ENCODE measurements at places on chromosomes 4 and X.

DNA sequence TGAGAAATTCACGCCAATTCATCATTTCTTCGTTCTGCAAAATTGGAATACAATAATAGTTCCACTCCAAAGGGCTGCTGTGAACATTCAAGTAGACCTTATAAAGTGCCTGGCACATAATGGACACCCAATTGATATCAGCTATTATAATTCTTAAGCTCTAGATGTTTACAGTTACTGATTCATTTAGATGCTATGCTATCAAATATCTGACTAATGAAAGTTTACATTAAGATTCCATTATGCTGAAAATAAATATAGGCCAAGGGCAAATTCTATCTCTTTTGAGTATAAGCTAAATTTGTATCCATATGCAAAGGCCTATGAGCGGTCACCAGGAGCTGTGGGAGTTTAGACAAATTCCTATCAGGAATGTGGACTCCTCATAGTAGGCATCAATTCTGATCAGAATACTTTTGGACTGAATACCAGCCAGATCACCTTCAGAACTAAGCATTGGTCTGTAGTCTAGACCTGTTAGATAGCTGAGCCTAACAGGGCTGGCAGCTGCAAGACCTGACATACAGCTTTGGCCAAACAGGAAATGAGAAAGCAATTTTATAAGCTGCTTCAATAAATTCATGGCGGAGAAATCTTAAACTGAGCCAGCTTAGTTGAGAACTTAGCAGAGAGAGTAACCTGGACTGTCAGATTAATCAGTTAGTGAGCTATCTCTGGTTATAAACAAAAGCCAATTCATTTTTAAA is 384.3 kb upstream of the ACTRT1 start:
- DNase-seq = no peak

DNA sequence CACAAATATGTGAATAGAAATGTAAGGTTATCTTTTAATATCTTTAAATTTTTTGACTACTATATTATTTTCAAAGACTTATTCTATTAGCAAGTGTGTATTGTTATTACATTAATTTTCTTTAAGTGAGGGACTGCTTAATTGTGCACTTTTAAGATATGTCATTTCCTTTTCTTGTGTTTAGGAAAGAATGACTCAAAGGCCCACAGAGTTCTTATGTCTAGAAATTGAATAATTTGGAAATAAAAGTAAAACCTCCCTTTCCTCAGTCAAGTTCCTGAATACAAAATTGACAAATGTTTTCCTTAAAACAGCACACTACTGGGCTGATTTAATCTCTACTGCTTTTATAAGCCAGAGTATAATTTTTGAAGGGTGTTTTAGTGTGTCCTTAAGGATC is 169.7 kb downstream of the TMEM47 start:
- no peak for DNase-seq

GRCh38 chr4:168813890-168814289 is 196.2 kb downstream of the CBR4 start:
- DNase-seq = no peak

GRCh38 chr4:144748814-144749555 is 103.0 kb downstream of the HHIP start:
- DNase-seq = no peak

- DNase-seq = no peak
These were observed 6.0 kb downstream of the HPSE start for GRCh38 chr4:83328521-83329187.
